ENCODE measurements at places on chromosomes 2 and 18.

DNA sequence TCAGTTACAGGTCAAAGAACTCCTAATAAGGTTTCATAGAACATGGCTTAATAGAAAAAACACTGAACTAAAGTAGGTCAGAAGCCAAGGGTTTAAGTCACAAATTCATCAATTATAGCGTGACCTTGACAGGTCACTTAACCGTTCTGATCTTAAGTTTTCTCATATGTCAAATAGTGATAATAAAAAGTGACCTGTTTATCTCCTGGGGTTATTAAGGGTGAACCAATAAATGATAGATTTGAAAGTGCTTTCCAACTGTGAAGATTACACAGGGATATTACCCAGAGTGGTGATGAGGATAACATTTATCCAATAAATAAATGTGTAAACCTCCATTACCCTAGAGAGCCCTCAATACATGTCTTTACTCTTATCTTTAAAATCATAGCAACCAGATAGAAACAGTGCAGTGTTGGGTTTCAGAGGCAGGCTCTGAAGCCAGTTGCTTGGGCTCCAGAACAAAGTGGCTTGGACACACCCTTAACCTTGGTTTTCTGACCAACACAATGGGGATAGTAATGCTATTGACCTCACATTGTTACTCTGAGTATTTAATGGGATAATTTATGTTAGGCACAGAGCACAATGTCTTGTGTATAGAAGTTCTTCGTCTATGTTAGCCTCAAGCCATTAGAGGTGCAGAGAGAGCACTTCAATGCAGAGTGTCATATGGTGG lies 48.6 kb downstream of the KLHL14 start:
- no peak for DNase-seq

DNA sequence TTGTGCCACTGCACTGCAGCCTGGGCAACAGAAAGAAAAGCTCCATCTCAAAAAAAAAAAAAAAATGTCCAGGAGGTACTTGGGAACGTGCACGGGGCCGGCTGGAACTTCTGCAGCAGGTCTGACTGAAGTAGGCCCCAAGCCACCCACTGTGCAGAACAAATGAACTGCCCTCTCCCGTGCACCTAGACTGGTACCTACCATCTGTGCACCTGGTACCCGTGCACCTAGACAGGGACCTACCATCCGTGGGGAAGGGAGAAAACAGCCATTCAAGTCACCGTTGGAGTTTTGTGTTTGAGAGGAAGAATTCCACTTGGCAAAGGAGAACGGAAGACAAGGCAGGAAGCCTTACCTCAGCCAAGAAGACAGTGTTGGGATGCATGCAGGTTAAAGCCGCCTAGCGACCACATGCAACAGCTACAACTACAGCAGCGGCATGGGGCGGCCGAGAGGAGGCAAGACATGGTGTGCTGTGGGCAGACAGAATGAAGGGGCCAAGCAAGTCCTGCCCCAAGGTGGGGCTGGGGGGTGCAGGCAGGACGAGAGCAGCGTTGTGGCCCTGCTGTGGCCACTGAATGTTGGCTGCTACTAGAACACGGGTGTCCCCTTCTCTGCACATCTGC lies 16.1 kb downstream of the ST3GAL5 start:
- no peak for DNase-seq

DNA sequence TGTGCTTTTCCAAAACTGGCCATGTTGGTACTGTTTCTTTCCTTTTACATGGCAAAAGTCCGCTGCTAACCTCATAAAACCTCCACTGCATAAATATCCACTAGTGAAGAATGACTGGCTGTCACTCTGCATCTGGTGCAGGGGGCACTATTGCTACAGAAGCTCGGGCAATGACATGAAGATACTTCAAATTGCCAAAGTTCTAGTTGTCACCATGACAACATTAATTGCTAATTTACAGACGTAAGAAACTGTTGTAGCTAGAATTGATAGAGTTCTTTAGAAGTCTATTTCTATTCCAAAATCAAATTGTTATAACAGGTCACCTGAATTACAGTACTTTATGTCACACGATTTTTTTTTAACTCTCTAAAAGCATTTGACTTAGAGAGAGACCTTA lies 845 bp downstream of the CFAP210 start:
- no peak for DNase-seq

DNA sequence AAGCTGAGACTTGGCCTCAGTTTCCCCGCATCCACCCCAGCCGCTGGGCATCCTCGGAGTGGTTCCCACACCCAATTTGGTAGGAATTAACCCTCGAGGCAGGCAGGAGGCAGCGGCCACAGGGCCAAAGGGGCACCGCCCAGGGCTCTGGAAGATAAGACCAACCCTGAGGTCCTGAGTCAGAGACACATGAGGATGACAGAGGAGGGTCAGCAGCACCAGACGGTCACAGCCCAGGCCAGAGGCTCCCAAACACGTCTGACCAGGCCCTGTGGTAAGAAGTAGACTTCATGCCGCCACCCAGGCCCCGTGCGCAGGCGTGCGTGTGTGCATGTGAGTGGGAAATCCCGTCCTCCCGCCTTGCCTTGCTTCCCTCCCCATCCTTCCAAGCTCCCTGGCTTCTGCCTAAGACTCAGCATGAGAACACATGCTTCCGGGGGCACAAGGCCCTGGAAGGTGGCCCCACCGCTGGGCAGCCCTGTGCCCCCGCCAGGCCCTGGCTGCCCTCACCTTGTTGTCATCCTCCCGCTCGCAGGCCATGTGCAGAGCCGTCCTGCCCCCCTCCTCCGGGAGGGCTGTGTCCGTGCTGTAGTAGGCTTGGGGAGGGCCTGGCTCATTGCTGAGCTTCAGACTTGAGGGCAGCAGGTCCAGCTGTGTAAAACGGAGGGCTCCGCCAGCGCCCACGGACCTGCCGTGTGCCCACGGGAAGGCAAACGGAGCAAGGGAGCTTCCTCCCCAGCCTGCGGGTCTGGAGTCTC lies 46.3 kb downstream of the ANKMY1 start:
- DNase-seq: peak; percentile 11

DNA sequence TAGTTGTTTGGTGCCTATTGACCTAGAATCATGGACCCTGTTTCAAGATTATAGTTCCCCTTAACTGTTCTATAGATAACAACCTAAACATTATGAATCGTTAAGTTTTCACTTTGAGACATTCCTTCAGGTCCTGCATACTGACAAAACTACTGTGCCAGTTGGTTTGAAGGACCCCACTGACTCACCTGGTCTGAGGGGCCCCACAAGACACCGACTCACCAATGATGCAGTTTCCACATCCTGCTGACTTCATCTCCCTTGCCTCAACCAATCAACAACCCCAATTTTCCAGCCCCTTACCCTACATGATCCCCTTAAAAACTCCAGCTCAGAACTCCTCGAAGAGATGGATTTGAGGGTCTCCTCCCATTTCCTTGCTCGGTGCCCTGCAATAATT lies 89.6 kb upstream of the CCDC141 start:
- no peak for DNase-seq

DNA sequence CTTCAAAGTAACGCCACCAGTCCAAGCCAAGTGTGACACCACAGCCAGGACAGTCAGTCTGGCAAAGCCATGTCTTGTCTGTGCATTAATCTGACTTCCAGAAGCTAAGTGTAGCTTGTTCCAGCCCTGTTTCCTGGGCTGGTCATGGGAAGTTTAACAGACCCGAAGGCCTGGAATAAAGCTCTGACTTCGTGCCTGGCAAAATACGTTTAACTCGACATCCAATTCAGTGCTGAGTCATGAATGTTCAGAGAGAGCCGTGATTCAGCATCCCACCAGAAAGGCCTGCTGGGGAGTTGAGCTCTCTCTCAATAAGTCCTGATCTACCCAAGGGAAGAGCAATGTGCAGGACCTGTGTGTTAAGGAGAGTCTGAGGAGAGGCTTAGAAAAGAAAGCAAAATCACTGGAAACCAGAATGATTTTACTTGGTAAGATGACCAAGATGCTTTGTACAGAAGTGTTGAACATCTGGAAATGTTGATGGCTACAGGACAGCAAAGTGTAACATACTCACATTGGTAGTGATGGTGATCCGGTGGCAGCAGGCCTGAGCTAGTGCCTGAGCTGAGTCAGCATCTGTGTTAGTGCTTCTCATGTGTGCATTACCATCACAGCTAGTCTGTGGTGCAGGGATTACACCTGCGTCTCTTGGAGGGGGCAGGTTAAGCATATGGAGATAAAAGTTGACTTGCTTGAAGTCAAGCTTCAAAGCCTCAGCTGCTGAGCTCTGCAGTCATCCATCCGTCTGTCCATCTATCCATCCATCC lies 743.7 kb upstream of the HS6ST1 start:
- DNase-seq: no peak

DNA sequence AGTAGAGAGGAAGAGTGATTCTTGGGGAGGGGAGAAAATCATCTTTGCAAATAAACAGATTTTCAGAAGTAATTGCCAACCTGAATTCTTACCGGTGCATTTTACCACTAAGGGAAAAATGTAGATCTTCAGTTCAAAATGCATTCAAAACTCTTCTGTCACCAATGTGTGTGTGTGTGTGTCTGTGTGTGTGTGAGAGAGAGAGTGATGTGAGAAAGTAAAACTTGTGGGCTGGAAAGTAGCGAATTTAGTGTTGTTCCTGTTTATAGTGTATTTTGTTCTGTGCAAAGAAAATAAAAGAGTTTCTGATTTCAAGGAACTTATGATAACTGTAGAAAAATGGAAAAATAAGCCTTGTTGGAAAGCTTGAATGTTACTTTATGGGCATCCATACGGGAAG lies 27.0 kb downstream of the KCNJ13 start:
- DNase-seq: no peak

DNA sequence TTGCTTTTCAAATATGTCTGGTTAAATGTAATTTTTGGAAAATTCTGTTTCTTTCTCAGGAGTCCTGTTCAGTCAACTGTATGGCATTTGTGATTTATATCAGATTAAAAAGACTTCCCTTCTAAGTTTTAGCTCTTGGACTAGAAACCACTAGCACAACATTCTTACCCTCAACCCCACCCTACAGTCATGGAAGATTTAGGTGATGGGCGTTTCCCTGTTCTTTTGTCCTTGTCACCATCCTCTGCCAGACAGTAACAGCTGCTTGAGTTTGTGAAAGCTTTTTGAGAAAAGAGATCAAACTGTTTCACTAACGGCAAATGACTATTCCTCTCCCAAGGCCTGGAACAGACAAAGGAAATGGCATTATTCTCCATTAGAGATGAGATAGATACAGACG lies 31.8 kb downstream of the SERPINB5 start:
- DNase-seq: no peak

DNA sequence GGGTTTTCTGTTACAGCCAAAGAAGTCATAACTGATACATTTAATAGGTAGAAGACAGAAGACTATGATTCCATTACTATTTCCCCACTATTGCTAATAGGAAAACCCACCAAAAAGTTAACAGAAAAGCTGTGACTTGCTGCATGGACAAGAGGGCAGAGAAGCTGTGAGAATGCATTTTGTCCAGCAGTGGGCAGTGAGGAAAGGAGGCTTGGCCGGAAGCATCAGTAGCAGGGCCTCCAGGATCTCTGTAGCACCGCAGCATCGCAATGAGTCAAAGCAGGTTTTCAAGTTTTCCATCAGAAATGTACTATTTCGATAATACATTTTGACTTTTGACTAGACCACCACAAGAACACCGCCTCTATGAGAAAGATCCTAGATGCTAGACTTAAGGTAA lies 24.9 kb downstream of the MYO5B start:
- DNase-seq: no peak

- DNase-seq: no peak
Observed at GRCh38 chr2:235598532-235599531, 105.0 kb downstream of the AGAP1 start.

DNA sequence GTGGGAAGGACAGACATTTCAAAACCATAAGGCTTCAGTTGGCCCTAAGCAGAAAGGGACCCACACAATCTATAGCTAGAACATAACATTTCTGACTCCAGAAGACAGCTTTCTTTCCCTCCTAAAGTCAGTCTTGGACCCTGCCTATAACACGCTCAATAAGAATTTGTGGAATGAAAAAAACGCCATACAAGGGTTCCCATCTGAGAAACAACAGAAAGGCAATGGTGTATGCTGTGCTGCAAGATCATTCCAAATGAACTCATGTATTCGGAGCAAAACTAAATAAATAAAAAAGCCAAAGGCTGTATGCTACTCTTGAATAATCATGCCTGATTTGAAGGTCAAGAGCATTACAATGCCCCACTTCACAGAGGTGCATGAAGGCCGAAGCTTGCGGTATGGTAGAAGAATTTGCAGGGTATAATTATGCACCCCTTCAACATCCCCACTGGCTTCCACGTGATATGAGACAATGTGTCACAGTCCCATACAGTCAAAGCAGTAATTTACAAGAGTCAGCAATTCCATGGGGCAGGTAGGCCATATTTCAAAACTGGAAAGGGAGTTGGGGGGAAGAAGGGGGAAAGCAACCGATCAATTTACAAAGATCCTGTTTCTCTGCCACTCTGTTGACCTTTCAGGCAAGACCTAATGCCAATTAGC lies 61.4 kb upstream of the SLC14A2 start:
- DNase-seq: no peak

GRCh38 chr2:54672590-54673456 lies 50.6 kb upstream of the EML6 start:
- no peak for DNase-seq

DNA sequence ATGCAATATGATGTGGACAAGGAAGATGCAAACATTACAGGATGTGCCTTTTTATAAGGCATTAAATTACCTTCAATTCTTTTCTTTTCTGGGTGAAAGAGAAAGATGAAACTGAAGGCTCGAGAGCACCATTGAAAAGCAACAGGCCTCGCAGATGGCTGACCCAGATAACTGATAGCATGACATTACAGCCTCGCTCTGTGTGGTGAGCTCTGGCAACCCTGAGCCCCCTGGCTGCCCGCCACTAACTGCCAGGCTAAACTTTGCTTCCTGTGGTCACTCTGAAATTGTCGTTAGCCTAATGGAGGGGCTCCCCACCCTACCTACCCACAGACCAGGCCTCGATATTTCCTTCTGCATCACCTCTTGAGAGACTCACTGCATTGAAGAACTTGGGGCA lies 516.8 kb upstream of the FANCL start:
- no peak for DNase-seq

DNA sequence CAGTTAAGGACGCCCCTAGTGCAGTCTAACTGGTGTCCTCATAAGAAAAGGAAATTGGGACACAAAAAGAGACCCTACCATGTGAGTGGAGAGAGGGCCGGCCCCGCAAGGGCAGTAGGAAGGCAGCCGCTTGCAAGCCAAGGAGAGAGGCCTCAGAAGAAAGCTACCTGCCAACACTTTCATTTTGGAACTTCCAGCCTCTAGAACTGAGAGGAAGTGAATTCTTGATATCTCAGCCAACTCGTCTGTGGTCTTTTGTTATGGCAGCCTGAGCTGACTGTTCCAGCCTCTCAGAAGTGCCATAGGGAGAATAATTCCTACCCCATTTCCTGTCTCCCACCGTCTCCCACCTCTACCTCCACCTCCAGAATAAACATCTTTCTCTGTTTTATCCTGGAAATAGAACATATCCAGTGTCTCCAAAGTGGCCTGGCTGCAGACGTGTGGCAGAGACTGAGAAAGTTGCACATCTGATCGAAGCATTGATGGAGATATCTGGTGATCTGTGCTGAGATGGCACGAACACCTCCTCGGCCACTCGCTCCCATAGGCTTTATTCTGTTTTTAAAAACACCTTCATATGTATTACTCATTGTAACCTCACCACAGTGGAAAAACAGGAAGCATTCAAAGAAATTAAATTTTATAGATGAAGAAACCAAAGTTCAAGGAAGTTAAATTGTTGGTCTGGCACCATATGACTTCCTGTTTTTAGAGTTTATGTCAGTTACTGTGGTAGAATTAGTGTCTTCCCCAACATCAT lies 39.5 kb upstream of the MARCO start:
- DNase-seq: no peak

- DNase-seq: no peak
Observed at GRCh38 chr2:43027097-43027873, 199.1 kb downstream of the ZFP36L2 start.

Data from dorsolateral prefrontal cortex (tissue), 122 donors.